H4 (cell line): ENCODE measurements at places on chromosomes 12 and 14. TPM values are rescaled to one million over a fixed set of nuclear protein-coding genes. Genes with fewer than 3 reads are reported as not detected.

DNA sequence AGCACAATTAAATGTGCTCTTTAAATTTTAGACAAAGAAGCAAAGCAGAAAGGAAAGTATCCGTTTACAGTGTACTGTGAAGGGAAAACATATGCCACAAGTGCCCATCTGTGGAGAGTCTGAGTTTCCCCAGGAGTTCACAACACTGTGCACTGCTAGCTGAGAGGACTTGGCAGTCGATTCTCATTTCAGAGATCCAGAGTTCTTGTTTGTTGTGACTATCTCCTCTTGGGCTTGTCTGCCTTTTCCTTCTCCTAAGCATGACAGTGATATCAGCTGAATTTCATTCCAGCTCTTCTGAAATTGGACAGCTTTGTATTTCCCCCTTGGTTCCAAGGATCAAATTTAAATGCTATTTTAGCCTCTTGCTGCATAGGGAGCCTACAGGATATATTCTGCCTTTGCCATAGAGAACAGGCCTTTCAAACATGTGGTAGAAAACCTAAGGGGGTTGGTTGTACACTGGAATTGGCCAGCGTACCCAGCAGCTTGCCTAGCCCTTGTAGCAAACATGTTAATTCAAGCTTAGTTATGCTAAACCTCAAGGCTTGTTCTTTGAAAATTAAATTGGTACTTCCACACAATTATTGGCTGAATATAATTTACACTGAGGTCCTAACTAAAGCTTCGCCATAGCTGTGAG, 259.2 kb upstream of the NOVA1 start:
- no peak for DNase-seq

DNA sequence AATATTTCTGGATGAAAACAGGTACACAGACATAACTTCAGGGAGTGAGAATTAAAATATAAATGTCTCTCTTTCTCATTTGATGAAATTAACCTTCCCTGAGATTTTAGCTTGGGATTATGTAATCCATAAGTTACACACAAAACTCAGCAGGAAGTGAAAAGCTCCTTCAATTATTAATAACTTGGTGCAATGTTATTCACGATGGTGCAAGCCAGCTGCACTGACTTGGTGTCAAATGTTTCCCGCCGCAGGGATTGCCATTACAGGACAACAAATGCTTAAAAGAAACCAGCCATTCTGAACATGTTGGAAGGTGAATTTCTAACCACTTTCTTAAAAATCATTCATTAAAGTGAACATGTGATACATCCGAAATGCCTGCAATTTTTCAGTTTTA, 250.4 kb downstream of the FOXN3 start:
- no peak for DNase-seq

DNA sequence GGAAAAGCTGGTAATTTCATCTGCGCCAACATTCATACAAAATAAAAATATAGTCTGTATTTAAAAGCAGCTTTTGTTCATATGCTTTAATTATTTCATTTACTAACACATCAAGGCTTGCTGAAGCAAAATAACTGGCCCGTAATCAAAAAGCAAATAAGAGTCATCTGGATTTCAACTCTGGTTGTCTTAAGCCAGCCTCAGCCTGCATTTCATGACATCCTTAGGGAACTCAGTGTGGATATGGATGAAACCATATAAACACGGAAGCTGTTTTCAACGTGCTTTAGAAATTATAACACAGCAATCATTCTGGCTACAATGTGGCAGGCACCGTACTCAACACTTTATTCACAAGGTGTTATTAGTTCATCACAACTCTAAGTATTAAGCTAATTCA, 852 bp downstream of the COX16 start:
- no peak for DNase-seq

- DNase-seq, result no peak
Observed at GRCh38 chr12:19125325-19125724, 4.2 kb upstream of the PLEKHA5 start.

GRCh38 chr14:90446405-90446804, 49.6 kb downstream of the CALM1 start:
- no peak for DNase-seq

DNA sequence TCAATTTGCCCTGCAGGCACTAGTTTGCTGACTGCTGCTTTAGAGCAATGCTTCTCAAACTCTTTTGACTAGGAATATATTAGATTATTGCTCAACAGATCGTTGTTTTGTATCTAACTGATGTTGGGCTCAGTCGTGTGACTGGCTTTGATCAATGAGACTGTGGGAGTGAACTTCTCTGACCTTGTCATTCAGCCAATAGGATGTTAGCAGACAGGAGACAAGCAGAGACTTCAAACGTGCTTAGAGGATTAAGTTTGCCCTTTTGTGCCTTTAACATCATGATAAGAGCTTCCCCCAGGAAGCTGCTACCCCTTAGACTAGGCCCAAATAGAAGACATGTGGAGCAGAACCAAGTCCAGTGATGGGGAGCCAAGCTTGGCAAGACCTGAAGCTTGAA, 76.7 kb upstream of the ELK3 start:
- DNase-seq, result no peak

DNA sequence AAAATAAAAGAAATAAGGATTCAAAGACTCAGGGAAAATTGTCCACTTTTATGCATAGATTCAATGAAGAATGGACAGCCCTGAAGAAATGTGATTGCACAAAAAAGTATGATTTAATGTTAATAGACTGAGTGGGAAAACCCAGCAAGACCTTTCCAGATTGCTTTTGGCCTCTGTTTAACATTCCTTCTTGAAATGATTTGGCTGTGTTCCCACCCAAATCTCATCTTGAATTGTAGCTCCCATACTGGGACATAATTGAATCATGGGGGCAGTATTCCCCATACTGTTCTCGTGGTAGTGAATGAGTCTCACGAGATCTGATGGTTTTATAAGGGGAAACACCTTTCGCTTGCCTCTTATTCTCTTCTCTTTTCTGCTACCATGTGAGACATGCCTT, 1316.9 kb upstream of the SEL1L start:
- DNase-seq, result no peak

The RNASE7 gene
- total RNA-seq, result not detected in 2 replicates

The POU6F1 gene
- 2.9 and 24.5 TPM in 2 replicates for total RNA-seq

The PTPN6 gene
- not detected in 2 replicates for total RNA-seq

The LRRC10 gene
- not detected in 2 replicates for total RNA-seq
